H1 (cell line): ENCODE measurements at places on chromosomes 16 and 17.

DNA sequence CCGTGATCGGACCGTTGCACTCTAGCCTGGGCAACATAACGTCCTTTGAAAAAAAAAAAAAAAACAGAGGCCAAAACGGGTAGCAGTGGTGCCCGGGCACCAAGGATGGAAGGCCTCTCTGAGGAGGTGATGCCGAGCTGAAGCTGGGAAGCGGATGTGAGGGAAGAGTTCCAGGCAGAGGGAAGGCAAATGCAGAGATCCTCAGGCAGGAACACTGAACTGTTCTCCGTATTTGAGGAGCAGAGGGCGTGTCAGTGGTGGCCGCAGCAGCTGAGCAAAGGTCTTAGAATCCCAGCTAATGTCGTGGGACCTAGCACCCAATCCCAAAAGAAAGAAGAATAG lies 656 bp upstream of the KCTD13 start:
- no peak for DNase-seq

GRCh38 chr17:32187271-32187670 lies 45.0 kb downstream of the RHOT1 start:
- DNase-seq = no peak

DNA sequence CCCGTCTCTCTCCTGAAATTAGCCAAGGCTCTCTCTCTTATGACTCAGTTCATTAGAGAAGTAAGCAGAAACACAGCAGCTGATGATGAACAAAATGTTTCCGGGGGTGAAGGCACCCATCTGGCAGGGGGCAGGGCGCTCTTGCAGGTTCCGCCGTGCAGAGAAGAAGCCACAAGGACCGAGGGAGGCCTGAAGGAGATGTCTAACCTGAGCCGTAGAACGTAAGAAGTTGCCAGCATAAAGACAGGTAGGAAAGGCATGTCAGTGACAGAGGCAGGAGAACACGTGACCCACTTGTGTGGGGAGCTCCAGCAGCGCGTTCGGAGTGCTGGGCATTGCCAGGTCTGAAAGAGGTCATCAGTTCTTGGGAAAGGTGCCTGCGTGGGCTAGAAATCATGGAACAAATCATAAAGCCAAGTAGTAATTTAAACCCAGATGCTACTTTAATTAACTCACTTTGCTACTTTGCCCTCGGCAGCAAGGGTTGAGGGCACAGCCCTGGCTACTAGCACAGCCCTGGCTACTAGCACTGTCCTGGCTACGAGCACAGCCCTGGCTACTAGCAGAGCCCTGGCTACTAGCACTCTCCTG lies 198.6 kb downstream of the RPTOR start:
- no peak for DNase-seq

DNA sequence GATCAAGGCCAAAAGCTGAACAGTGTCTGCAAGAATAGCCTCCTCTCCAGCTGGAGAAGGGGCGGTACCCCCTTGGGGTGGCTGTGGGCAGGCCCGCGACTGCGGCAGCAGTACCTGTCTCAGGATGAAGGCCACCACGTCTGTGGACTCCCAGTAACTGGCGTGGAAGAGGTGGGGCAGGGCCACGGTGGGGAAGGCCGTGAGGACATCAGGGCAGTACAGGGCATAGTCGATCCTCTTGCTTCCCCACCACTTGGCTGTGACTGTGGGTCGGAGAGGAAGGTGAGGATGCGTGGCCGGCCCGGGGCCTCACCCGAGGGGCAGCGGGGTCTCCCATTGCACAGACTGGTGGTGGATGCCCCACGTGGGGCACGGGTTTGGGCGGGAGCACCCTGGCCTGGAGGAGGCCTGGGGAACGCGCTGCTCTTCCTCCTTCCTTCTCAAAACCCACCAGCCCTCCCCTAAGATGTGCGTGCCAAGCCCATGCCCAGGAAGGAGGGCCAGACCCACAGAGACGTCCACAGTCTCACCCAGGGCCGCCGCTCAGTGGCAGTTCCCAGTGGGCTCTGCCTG lies 26.0 kb downstream of the PIMREG start:
- DNase-seq = no peak

- no peak for DNase-seq
Observed at GRCh38 chr17:63150994-63151464, 185.0 kb downstream of the TANC2 start.

- DNase-seq = no peak
Observed at GRCh38 chr17:14797801-14798200, 467.3 kb downstream of the PMP22 start.

- peak; percentile 76 for DNase-seq
Observed at GRCh38 chr17:38747463-38748148, 530 bp downstream of the PCGF2 start.

- DNase-seq = no peak
Observed at GRCh38 chr16:66539623-66540469, 10.1 kb downstream of the TK2 start.

GRCh38 chr16:10675861-10676260 lies 18.9 kb downstream of the TEKT5 start:
- DNase-seq = no peak

- DNase-seq = no peak
Observed at GRCh38 chr16:57390636-57391295, 13.8 kb upstream of the CCL17 start.

GRCh38 chr17:19996502-19996901 lies 12.7 kb upstream of the SPECC1 start:
- DNase-seq = no peak

DNA sequence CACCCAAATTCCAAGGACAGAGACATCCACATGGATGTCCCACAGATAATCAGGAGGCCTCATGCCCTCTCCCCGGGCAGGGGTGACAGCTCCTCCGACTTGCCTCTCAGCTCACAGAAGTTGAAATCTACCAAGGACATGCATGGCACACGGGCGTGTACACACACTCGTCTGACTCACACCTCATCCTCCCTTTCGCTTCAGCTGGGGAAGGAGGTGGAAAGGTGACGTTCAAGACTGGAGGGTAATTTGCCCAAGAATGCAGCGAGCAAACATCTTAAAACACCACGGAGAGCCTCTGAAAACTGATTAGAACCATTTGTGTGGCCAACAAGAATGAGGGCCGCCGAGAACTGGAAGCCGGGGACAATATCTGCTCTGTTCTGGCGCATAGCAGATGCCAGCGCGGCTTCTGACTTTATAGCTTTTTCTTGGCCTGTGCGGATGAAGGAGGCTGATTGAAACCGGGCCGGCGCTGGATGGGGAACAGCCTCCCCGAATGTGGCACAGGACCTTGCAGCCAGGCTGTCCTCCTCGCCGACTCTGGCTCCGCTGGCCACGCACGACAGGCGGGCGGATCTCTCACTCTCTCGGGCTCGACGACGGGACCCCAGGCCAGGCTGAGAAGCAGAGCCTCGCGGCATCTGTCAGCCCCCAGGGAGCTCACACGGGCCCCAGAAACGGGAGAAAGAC lies 100.9 kb downstream of the C16orf95 start:
- DNase-seq = no peak

- no peak for DNase-seq
Observed at GRCh38 chr16:72198021-72198711, 26.2 kb upstream of the PMFBP1 start.

- DNase-seq = peak; percentile 61
Observed at GRCh38 chr17:38585056-38585917, 20.5 kb downstream of the SRCIN1 start.

DNA sequence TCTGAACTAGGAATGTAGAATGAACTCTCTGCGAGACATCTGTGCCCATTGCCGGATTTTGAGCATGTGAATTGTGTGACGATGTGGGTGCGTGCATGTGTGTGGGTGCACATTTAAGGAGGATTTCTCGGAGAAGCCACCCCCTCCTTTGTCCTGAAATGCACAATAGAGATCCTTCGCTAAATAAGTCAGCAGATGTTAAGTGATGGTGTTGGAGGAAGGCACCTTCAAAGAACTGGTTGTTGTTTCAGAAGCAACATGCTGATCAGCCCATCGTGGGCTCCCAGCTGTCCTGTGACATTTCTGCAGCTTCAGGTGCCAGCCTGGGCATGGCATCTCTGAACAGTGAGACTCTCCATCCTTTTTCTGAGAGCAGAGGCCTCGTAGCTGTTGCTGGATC lies 194.9 kb downstream of the MSI2 start:
- DNase-seq = no peak

GRCh38 chr16:80144191-80144590 lies 396.6 kb upstream of the DYNLRB2 start:
- no peak for DNase-seq

GRCh38 chr17:18027280-18027679 lies 11.7 kb downstream of the ATPAF2 start:
- DNase-seq = no peak

GRCh38 chr17:28033972-28034714 lies 8.3 kb upstream of the NLK start:
- no peak for DNase-seq

GRCh38 chr16:51747329-51747728 lies 596.3 kb upstream of the SALL1 start:
- no peak for DNase-seq

- DNase-seq = peak; percentile 69
Observed at GRCh38 chr17:8122924-8123694, 797 bp downstream of the HES7 start.

GRCh38 chr17:49180303-49180702 lies 30.1 kb downstream of the GNGT2 start:
- DNase-seq = peak; percentile 89

DNA sequence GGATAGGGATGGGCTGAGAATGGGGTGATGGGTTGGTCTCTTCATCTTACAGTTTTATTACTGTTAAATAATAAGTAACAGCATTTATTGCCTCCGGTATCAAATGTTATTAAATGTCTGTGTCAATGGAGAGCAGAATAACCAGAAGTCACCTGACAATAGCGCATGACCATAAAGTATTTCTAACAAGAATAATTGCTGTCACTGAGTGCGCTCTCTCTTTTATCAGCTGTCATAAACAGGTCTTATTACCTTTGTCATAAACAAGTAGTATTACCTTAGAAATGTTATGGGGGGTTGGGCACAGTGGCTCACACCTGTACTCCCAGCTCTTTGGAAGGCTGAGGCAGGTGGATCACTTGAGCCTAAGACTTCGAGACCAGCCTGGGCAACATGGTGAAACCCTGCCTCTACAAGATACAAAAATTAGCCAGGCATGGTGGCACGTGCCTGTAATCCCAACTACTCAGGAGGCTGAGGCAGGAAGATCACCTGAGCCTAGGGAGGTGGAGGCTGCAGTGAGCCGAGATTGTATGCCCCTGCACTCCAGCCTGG lies 120.6 kb downstream of the MAP2K6 start:
- no peak for DNase-seq

GRCh38 chr17:69069226-69069750 lies 8.6 kb upstream of the ABCA9 start:
- no peak for DNase-seq

DNA sequence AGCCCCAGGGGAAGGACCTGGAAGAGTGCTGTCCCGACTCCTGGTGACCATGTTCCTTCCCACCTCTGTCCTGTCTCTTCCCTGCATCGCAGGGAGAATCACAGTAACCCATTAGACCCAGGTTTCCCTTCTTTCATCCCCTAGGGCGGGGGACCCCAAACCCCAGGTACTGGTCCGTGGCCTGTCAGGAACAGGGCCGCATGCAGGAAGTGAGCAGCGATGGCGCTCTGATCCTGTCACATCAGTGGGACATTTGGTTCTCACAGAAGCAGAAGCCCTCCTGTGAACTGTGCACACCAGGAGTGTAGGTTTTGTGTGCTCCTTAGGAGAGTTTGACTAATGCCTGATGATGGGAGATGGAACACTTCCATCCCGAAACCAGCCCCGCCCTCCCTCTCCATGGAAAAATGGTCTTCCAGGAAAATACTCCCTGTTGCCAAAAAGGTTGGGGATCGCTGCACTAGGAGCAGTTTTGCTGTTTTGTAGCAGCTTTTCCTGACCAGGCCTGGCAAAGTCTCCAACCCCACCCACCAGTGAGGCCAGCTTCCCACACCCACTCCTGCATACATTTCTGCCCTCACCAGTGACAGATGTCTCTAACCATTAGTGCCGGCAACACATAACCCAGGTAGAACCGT lies 10.5 kb downstream of the MNT start:
- DNase-seq = no peak

DNA sequence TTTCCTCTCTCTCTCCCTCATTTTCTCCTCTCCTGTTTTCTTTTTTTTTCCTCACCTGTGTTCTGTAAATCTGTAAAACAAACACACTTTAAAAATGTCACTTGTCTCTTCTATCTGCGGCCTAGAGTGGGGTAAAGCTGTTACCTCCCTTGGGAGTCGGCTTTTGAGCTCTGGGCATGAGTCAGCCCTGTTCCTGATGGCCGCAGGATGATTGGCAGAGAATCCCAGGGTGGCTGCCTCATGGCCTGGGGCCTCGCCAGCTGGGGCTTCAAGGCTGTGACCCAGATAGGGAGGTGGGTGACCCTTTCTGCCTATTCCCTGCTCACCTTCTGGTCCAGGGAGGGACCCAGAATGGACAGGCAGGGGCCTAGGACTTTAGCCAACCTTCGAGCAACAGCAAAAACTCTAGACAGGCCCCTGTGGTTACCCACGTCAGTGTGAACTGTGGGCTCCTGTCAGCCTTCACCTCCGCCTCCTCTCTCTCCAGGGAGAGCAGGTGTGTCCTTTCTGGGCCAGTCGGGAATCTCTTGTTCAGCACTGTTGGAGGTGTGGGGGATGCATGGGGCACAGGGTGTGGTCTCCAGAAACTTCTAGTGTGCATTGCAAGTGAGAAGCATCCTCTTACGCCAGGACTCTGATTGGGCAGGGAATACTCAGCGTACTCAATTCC lies 87.4 kb downstream of the RAP1GAP2 start:
- DNase-seq = no peak
